ENCODE measurements at places on chromosomes 4 and X.

- DNase-seq: no peak
Measured at GRCh38 chr4:176769514-176769913, 23.2 kb downstream of the VEGFC start.

- DNase-seq: no peak
Measured at GRCh38 chr4:47213106-47213505, 181.7 kb downstream of the GABRB1 start.

- DNase-seq: no peak
Measured at GRCh38 chr4:59258002-59258401, 1942.1 kb upstream of the ADGRL3 start.

- no peak for DNase-seq
Measured at GRCh38 chr4:159150396-159150795, 47.5 kb downstream of the RAPGEF2 start.

- DNase-seq: no peak
Measured at GRCh38 chr4:184968366-184968765, 49.9 kb upstream of the HELT start.

Data from activated CD4-positive, alpha-beta T cell treated with anti-CD3 and anti-CD28 coated beads for 4 hours (primary cell).